Natural killer cell (primary cell): ENCODE measurements at places on chromosomes 11 and 22. TPM values are rescaled to one million over a fixed set of nuclear protein-coding genes. Genes with fewer than 3 reads are reported as not detected.

GRCh38 chr11:73012121-73012863 lies 129.8 kb downstream of the FCHSD2 start:
- H3K27ac ChIP-seq, result no peak overlapping the region
- H3K36me3 ChIP-seq, result peaks cover 8% of the 10 kb centered on the region
- no peak for DNase-seq
- no peaks in the 10 kb centered on the region for H3K27me3 ChIP-seq
- H3K4me3 ChIP-seq, result no peak overlapping the region

- no peaks in the 10 kb centered on the region for H3K27me3 ChIP-seq
- no peaks in the 10 kb centered on the region for H3K36me3 ChIP-seq
- H3K4me3 ChIP-seq, result no peak overlapping the region
- DNase-seq, result no peak
- no peak overlapping the region for H3K27ac ChIP-seq
- no peaks in the 10 kb centered on the region for H3K4me1 ChIP-seq
Measured at GRCh38 chr22:35054064-35054463, 11.9 kb upstream of the ISX start.

DNA sequence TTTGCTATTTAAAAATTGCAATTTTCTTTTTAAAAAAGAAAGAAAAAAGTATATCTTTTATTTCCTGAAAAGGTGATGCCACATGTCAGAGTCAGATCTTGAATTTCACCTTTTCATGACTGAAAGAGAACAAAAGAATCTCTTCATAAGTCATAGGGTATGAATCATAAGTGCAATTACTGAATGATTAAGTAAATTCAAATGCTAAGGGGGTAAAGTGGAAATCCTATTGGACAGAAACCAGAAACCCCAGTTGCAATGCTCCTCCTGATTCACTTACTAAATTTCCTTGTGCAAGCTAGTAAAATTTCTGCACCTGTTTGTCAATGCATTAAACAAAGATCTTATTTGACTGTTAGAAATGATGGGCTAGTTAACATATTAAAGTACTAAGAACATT lies 8.2 kb upstream of the PRRG4 start:
- H3K27me3 ChIP-seq, result no peaks in the 10 kb centered on the region
- no peak for DNase-seq
- no peaks in the 10 kb centered on the region for H3K36me3 ChIP-seq
- no peaks in the 10 kb centered on the region for H3K4me1 ChIP-seq
- H3K27ac ChIP-seq, result no peak overlapping the region

DNA sequence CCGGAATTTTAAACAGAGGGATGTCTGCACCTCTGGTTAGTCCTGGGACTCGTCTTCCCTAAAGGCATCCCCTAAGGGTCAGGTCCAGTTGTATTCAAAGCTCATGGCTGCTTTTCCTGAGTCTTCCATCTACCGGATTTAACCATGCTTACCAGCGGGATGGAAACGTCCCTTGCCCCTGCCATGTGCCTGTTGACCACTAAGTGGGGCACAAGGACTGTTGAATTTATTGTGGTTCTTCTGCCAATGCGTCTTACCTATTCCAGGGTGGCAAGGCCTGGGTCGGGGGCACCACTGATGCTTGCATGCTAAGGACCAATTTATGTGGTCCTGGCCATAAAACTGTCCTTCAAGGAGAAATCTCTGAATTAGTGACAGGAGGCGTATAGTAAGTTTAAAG lies 25.6 kb downstream of the ANKRD42 start:
- no peaks in the 10 kb centered on the region for H3K4me1 ChIP-seq
- no peak for DNase-seq
- no peak overlapping the region for H3K27ac ChIP-seq
- no peaks in the 10 kb centered on the region for H3K36me3 ChIP-seq

DNA sequence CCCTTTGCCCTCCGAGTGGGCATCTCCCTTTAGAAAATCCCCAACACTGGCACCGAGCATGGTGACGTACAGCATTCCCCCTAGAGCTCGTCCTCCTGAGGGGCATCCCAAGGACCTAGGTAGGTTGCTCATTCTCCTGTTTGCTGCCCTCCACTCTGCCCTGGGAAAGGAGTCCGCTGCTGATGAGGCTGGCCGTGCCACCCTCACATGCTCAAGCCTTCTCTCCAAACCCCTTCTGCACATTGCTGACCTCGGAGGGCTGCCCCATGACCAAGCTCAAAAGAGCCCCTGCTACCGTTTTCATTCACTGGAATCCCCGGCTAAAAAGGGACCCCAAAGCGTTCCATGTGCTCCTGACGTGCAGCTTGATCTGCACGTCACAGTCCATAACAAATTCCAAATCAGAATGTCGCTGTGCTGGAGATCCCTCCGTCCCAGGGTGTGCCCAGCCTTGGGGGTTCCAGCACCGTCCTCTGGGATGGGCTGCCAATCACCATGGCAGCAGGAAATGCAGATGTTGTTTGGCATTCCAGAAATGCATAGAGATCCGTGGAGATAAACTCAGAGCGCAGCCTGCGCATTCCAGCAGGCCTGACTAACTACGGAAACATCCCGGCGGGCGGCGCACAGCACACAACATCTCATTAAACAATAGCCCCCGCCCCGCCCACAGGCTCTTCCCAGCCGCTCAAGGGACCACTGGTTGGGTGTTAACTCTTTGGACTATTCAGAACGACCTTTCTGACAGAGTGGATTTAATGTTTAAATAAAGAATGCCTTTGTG lies 26.3 kb upstream of the GNB1L start:
- H3K27me3 ChIP-seq, result no peaks in the 10 kb centered on the region
- H3K36me3 ChIP-seq, result no peaks in the 10 kb centered on the region
- H3K4me3 ChIP-seq, result no peak overlapping the region
- no peak overlapping the region for H3K27ac ChIP-seq
- H3K4me1 ChIP-seq, result peaks cover 3% of the 10 kb centered on the region

- H3K27me3 ChIP-seq, result no peaks in the 10 kb centered on the region
- H3K36me3 ChIP-seq, result no peaks in the 10 kb centered on the region
- H3K4me3 ChIP-seq, result no peak overlapping the region
- no peaks in the 10 kb centered on the region for H3K4me1 ChIP-seq
- DNase-seq, result no peak
- H3K27ac ChIP-seq, result no peak overlapping the region
Measured at GRCh38 chr11:126696982-126697381, 303.6 kb downstream of the KIRREL3 start.

DNA sequence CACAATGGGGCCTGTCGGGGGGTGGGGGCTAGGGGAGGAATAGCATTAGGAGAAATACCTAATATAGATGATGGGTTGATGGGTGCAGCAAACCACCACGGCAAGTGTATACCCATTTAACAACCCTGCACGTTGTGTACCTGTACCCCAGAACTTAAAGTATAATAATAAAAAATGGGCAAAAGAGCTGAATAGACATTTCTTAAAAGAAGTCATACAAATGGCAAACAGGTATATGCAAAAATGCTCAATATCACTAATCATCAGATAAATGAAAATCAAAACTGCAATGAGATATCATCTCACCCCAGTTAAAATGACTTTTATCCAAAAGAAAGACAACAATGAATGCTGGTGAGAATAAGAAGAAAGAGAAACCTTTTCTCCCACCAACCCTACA lies 363.7 kb upstream of the MPPED2 start:
- no peaks in the 10 kb centered on the region for H3K4me1 ChIP-seq
- no peak for DNase-seq
- H3K27me3 ChIP-seq, result no peaks in the 10 kb centered on the region
- H3K4me3 ChIP-seq, result no peak overlapping the region

GRCh38 chr11:65529475-65530156 lies 4.7 kb downstream of the SCYL1 start:
- DNase-seq, result no peak
- H3K4me3 ChIP-seq, result no peak overlapping the region
- H3K36me3 ChIP-seq, result peaks cover 46% of the 10 kb centered on the region
- peaks cover 17% of the 10 kb centered on the region for H3K4me1 ChIP-seq
- no peaks in the 10 kb centered on the region for H3K27me3 ChIP-seq

DNA sequence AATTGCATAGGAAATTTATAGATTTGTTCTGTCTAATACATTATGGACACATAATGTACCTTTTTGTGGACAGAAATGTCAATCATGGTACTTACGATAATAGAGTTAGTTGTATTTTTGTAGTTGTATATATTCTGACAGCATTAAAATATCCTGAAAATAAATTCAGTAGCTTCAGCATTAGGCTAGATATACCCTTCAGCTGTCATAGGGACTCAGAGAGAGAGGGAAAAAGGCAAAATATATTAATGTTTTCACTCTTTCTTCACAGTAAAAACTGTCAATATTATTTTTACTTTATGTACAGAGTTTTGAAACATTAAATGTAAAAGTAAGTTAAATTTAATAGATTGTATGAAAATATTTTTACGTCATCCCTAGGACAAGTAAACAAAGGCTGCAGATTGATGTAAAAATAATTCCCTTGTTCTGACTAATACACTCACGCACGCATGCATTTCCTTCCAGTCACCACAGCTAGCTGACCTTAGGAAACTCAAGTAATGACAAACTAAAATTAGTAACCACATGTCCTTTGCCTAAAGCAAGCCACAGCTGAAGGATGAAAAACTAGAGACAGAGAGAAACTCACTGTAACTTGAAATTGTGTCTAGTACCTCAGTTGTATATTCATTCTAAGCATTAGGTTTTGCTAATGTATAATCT lies 104.7 kb upstream of the CARD18 start:
- no peaks in the 10 kb centered on the region for H3K27me3 ChIP-seq
- no peak overlapping the region for H3K27ac ChIP-seq
- no peak overlapping the region for H3K4me3 ChIP-seq
- H3K4me1 ChIP-seq, result no peaks in the 10 kb centered on the region

Gene TSKU
- not detected for total RNA-seq

Gene SLC7A4
- total RNA-seq, result not detected

Gene OR5M8
- total RNA-seq, result not detected

Gene ASPHD2
- 1.9 TPM for total RNA-seq

Gene OR2D2
- not detected for total RNA-seq

Gene HTR3B
- not detected for total RNA-seq

Gene CARNS1
- 25.0 TPM for total RNA-seq

Gene MMP12
- total RNA-seq, result not detected

Gene SF3B2
- 253 TPM for total RNA-seq
